Activated CD8-positive, alpha-beta memory T cell treated with anti-CD3 and anti-CD28 coated beads for 4 hours (primary cell): ENCODE measurements at places on chromosomes 11 and 22.

DNA sequence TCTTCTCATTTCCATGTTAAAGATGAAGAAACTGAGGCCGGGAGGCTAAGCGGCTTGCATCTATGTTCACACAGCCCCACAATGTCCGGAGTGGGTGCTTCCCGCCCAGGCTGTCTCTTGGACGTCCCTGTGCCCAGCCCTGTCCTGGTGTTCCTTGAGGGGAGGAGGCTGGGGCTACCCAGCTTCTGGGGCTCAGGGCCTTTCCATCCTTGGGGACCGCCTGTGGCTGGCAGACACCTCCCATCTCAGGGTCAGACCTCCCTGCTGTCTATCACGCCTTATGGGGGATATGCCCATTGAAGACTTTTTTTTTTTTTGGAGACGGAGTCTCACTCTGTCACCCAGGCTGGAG lies 95.5 kb downstream of the WNT7B start:
- DNase-seq = no peak

DNA sequence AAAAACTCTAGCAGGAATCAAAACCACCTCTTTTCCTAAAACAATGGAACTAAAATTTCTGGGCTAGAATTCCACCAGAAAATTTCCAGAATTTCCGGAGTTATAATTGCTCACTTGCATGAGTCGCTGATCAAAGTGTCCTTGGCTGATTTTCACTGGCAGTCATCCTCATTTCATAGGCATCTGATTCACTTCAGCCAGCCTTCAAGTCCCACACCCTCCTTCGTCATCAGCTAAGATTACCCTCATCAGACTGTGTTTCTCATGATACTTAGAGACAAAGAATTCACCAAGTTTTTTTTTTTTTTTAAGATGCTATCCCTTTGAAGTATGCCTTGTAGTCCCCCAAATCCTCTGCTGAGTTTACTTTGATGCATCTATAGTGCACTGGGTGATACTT lies 71.5 kb upstream of the RAB38 start:
- no peak for DNase-seq

- no peak for DNase-seq
These were observed 95.7 kb downstream of the STIM1 start for GRCh38 chr11:3950996-3951660.

DNA sequence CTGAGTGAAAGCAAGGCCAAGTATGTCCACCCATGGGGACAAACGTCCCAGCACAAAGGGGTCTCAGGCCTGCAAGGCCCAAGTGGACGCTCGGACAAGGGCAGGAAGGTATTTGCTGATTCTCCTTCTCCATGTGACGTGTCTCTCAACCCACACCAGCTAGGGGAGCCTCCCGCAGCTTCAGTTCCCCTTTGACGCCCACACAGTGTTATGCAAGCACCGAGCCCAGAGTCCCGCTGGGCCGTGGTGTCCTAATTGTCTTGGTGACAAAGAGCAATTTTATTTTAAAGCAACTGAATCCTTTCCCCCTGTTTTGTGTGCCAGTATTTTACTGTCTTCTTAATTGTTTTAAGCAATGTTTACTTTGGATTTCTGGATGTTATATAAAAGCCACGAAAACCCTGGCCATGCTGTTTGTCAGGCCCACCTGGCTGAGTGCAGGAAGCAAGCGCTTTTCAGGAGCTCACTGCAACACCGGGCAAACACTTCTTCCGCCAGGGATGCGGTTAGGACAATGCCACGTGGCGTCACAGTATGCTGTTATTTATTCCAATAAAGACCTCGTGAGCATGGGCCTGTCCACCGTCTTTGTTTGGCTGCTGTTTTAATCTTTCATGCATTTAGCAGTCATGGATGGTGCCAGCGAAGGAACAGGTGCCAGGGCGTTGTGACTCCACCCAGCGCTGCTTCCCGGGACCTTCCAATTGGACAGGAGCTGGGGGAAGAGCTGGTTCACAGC lies 8.2 kb upstream of the PARVG start:
- no peak for DNase-seq

- no peak for DNase-seq
These were observed 14.2 kb downstream of the PEX26 start for GRCh38 chr22:18091916-18092526.

DNA sequence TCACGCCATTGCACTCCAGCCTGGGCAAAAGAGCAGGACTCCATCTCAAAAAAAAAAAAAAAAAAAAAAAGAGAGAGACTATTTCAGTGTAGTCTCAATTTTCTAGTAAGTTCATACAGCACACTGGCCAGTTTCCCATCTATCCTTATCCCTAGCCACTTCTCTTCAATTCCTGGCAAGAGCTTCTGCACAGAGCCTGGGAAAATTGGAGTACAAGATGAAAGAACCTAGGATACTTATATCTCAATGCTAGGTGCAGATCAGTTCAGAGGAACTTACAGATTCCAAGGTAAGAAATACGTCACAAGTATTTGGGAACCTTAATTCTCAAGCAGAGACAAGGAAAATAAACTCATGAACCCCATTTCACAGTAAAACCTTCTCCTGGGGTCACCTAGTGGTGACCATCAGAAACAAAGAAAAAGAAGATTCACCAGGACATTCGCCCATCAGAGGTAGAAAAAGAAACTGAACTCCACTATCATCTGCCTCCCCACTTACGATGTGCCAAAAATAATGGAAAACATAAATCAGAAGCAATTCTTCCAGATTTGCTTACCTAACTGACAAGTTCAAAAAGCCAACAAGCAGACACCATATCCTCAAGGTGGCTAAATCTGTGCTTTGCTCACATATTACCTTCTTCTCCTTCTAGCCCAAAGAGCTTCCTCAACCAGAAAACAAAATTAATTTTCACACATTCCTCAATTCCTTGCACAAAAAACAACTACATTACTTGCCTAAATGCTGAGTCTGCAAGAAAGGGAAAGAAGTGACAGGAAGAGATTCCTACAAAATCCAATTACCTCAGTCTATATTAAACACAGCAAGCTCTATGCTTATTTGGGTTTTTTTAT lies 4.9 kb downstream of the DENND5A start:
- no peak for DNase-seq

GRCh38 chr11:66985508-66986177 lies 10.5 kb downstream of the C11orf86 start:
- DNase-seq = no peak

DNA sequence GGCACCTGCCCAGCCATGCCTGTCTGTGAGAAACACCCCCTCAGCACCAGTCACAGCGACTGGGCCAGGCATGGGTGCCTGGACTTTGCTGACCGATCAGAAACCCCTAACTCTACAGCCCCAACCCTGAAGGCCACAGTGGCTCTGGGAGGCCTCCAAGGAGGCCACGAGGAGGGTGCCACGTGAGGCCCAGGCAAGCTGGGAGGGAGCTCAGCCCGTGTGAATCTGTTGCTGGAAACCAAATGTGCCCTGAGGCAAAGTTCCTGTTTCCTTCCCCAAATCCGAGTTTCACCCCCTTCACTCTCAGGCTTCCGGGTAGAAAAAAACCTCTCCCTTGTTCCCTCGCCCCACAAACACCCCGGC lies 1.3 kb downstream of the UNC93B1 start:
- no peak for DNase-seq

- DNase-seq = no peak
These were observed 35.4 kb downstream of the KCNQ1OT1 start for GRCh38 chr11:2664376-2664775.

DNA sequence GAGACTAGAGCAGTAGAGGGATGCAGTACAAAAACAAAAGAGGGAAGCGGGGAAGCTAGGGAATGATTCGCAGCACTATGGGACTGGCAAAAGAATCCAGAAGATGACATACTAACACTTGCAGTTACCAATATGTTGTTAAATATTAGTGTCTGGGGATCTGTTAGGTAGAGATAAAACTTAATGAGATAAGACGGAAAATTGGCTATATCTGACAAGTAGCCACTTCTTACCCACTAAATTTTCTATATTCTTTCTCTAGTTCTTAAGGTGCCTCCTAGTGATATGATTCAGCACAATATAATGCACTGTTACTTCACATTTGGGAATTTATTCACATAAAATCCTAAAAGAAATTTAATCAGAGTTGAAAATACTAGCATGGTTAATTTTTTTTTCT lies 30.8 kb downstream of the CCDC90B start:
- no peak for DNase-seq

- no peak for DNase-seq
These were observed 85.4 kb downstream of the MYO18B start for GRCh38 chr22:25827415-25827814.

GRCh38 chr11:69215784-69216415 lies 60.2 kb downstream of the SMIM38 start:
- DNase-seq = no peak

DNA sequence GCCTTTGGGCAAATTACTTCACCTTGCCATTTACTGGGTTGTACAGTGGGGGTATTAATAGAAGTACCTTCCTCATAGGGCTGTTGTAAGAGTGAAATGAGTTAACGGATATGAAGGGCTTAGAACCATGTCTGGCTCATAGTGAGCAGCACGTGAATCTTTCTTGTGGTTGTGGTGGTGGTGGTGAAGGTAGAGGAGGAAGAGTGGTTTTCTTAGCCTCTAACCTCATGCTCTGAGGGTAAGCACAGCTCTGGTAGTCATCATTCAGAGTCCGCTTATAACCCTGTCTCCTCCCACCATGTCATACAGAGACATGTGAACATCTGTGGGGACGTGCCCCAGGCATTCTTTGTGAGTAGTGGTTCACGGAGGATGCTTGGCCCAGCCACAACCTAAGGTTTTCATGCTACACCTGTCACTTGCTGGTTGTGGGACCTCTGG lies 43.6 kb downstream of the TEAD1 start:
- no peak for DNase-seq

DNA sequence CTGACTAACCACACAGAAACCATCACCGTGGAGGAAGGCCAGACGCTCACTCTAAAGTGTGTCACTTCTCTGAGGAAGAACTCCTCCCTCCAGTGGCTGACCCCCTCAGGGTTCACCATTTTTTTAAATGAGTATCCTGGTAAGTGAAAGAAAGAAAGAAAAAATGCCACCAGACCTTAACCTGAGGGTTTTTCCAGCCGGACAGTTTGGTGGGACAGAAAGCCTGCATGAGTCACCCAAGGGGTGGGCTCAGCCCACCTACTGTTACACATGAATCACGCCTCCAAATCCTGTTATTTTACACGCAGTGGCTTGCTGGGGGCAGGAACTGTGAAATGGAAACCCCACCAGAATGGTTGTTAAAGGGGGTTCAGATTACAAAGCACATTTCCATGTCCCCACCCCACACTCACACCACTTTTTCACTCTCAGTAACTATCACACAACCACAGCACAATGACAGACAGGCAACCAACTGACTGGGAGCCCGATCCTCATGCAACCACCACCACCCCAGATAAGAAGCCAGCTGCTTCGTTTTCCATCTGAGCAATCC lies 11.9 kb downstream of the CRTAM start:
- peak; percentile 48 for DNase-seq

DNA sequence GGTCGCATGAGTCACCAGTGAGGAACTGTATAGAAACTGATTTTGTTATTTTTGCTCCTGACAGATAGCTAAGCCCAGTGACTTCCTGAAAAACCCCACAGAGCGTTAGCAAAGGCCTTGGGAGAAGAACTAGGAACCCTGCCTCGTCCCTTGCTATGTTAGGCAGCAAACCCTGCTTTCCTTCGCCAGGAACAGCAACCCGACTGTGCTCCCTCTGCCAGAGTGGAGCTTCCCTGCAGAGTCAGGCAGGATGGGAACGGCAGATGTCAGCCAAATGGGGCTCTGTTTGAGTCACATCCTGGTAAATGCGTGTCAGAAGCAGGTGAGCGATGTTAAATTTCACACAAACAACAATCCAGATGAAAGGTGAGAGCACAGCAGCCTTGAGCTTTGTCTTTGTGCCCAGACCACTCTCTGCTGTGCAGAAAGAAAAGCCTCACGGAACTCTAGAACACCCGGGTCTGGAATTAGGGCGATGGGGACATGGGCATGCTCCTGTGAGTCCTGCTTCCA lies 186.6 kb downstream of the ADAMTS15 start:
- DNase-seq = no peak

GRCh38 chr11:10326012-10326964 lies 21.4 kb downstream of the ADM start:
- no peak for DNase-seq

GRCh38 chr11:83292709-83293456 lies 6.7 kb upstream of the CCDC90B start:
- no peak for DNase-seq

DNA sequence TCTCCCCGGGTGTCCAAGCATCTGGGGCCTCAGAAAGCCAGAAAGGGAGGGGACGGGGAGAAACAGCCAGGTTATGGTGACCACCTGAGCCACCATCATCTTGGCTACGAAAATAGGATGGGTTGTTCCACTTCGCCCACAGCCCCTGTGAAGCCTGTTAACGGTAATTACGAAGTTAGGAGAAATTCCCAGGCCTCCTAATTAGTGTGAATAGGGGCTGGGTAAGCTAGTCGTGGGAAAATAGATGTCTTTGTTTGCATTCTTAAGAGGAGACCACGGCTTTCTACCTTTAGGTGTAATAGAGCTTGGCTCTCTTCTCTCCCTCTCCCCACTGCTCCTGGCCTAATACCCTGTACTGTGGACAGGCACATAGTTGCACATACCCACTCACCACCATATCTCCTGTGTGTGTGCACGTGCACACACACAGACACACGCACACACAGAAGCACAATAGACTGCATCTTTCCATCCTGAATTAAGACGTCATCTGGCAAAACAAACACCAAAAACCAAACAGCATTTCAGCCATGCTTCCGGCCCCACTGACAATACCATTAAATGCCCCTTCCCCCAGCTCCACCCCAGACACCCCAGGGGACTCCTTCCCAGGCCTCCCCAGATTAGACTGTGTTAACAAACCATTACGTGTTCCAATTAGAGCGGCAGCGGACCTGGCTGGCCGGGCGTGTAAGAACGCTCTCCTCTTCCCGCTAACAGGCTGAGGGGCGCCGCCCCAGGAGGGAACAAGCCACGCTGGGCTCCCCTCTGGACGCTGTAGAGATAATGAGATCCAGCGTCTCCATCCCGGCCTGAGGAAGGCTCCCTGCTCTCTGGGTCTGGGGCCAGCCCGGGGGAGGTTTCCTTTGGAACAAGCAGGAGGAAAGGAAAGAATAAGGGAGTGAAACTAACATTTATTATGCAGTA lies 72.8 kb downstream of the TP53I11 start:
- DNase-seq = no peak

GRCh38 chr11:60925868-60926267 lies 1.6 kb downstream of the TMEM132A start:
- no peak for DNase-seq

- DNase-seq = no peak
These were observed 31.4 kb upstream of the VPREB1 start for GRCh38 chr22:22213231-22213630.

- no peak for DNase-seq
These were observed 127.7 kb downstream of the CRYBB2 start for GRCh38 chr22:25346859-25347751.

DNA sequence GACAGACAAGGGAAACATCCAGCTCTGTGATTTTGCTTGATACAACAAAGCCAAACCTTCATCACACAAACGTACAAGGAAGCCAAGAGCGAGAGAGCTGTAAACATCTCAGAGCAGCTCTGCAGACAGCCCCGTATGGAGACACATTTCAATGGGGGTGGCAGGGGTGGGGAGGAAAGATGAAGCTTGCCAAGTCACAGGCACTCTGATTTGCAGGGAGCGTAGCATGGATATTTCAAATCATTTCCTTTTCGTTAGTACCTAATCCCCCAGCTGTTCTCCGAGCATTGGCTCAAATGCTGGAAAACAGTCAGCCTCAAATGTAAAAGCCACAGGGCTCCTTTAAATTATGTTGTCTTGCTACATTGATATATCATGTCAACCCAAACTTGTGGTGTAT lies 458.9 kb upstream of the CADM1 start:
- no peak for DNase-seq
